Esophagus squamous epithelium (tissue), 5 donors: ENCODE measurements at places on chromosomes 6 and 20.
A peak's percentile ranks its signal among the peaks of the same experiment; 100 is the strongest.

- DNase-seq = no peak
Measured at GRCh38 chr6:156741287-156742073, 35.7 kb upstream of the ARID1B start.

DNA sequence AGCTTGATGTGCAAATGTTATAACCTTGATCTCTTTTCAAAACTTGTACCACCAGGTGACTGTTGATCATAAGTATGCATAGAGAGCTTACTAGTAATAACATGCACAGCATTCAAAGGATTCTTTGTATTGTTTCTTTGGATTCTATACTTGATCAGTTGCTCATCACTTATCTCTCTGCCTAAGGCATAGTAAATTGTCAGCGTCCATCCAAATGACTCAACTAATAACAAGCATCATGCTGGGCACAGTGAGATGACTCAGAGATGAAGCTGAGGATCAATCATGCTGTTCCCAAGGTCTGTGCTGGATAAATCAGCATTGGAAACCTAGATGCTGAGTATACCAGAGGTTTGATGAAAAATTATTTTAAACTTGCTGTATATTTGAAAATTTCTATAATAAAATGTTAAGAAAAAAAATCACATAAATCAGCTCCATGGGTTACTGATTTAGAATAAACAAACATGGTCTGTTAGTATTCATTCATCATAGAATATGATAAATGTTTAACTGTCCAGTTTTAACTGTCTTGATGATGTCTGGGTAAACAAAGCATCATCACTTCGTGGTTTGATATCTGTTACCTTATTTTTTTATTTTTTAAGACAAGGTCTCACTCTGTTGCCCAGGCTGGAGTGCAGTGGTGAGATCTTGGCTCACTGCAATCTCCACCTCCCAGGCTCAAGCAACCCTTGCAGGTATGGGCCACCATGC is 45.6 kb upstream of the SGK1 start:
- DNase-seq = no peak

DNA sequence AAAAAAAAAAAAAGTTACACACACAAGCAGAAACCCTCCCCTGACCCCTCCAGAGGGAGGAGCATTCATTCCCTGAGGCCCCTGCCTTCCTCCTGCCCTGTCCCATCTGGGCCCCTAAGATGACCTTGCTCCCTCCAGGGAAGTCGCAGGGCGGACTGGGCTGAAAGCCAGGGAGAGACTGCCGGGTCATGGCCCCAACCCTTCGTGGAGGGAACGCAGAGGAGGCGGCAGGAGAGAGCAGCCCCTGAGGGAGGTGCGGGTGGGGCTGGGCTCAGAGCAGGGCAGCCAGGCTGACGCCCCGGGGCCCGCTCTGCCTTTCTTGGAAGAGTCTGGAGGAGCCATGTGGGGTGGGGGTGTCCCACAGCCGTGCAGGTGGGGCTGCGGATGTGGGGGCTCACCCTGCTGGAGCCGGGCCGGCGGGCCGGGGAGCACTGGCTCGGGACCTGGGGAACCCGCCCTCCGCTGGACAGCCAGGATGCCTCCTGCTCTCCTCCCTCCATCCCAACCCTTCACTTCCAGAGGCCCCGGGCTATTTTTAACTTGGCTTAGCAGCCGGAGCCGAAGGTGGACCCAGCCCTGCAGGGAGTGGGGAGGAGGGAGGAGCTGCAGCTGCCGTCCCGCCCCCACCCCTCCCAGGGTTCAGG is 15.0 kb upstream of the ABHD16B start:
- DNase-seq = no peak

DNA sequence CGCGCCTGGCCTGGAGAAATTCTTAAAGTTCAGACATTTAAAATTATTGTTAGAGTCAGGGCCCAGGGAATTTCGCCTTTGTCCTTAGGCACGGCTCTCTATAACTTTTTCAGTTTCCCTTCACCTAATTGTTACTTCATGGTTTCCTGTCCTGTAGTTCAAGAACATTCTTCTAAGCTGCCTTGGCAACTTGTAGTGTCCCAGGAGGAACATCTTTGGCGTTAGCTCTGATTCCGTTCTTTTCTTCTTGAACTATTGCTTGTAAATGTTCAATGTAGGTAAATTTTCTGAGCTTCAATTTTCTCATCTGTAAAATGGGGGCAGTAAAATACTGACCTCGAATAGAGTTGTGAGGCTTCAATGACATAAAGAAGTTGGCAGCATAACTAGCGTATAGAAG is 41.8 kb downstream of the TIAM2 start:
- DNase-seq = no peak

- no peak for DNase-seq
Measured at GRCh38 chr6:105291525-105291924, 111.4 kb downstream of the PREP start.

DNA sequence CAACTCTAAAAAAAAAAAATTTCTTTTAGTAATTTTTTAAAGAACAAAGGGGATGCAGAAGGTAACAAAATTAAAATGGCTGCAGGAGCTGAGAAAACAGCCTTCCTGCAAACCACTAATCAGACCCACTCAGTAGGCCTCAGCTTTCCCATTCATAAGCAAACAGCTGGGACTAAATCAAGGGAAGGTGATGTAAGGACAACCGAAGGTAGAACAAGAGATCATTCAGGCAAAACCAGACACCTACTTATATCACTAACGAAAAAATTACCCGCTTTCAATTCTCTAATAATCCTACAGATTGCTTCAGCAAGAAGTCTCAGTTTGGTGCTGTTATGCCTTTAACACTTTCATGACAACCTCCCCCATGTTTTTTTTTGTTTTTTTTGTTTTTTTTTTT is 124.0 kb downstream of the ZMYND8 start:
- no peak for DNase-seq

GRCh38 chr20:34472246-34472925 is 43.8 kb upstream of the DYNLRB1 start:
- DNase-seq = no peak

GRCh38 chr6:157885211-157885788 is 62.3 kb downstream of the SNX9 start:
- no peak for DNase-seq

GRCh38 chr6:75144386-75144785 is 61.5 kb downstream of the COL12A1 start:
- no peak for DNase-seq

DNA sequence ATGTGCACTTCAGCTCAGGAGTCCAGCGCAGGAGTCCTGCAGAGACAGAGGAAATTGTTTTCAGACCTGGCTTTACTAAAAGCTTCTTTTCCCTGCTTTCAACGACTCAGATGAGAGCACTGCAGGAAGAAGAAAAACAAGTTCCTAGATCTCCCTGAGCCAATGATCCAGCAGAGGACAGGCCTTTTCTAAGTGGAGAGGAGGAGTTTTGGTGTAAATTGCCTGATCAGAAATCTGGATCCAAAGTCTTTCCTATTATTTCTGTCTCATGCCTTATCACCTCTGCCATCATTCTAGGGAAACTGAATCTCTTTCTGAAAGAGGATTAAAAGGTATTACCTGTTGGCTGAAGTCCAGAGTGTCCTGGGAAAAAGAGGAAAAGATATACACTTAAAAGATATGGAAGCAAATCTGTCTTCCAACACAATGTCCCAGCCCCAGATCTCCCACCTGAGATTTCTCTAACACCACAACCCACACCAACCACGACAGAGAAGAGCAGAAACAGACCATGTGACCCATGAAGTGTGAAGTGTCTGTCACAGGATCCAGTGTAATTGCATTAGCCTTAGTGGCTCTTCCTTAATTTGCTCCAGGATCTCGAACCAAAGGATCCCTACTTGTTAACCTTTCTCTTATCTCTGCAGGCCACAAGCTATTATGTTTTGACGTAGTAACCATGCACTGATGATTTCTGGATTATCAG is 23.1 kb upstream of the HLA-DRB5 start:
- DNase-seq = no peak

GRCh38 chr6:170165471-170166117 is 125.3 kb downstream of the DLL1 start:
- no peak for DNase-seq

GRCh38 chr20:44850272-44850671 is 35.2 kb upstream of the YWHAB start:
- DNase-seq = no peak

GRCh38 chr20:59441306-59441705 is 140.9 kb downstream of the EDN3 start:
- DNase-seq = no peak

DNA sequence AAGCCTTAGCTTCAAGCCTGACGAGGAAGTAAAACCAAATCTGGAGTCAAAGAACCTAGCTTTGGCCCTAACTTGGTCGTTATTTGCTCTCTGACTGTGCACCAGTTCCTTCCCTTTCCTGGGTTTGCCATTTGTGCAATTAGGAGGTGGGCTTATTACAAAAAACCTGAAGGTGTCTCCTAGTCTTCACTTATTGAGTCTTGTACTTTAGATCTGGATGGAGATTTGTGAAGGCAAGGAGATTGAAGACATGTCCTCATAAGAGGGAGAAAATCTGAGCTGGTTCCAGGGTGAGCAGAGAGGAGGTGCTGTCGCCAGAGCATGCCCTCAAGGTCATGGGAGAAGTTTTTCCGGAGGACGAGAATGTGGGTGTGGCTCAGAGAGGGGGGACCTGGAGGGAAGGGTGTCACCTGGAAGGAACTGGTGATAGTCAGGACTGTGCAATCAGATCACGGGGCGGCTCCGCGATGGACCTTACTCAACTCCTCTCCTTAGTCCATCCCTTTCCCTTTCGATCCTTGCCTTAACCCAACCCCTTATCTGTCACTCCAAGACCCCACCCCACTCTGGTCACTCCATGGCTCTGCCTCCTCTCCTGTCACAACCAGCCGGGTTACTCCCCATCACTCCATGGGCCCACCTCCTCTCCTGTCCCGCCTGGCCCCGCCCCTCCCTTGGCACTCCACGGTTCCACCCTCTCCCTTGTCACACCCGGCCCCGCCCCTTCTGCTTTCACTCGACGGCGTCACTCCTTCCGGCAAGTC is 588 bp upstream of the ACSS2 start:
- peak; percentile 94 for DNase-seq

DNA sequence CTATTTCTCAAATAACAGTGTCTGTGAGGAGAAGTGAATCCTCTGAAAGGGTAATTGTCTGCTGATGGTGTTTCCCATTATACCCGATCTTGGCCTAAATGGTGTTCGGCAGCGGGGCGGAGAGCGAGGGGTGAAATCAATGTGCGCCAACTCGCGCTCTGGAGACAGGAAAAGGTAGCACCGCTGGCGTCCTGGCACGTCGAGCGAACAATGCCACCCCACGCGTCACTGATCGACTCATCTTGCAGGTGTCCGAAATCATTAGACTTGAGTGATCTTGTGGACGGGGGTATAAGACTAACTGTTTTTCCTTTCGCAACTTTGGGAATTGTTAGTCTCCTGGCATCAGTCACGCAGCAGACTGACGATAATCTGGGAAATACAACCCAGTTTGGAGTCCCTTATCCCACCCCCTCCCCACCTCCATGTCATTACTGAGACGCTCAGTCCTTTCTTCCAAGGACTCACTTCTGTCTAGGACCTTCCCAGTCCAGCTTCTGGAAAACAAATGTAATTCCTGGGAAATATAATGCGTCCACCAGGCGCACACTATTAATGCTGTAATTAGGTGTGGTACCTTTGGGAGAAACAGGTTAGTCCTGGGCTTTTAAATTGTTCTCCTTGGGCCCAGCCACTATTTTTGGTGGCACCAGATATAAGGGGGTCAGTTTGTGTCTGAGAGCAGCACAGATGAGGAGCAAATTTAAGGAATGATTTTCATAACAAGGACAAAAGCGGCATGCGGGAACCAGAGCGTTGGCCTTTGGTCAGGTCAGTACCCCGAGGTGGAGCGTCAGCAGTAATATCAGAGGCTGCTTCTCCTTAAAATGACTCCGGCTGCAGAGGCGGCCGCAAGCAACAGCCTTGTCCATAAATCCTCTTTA is 2.3 kb downstream of the LINC00237 start:
- DNase-seq = no peak

DNA sequence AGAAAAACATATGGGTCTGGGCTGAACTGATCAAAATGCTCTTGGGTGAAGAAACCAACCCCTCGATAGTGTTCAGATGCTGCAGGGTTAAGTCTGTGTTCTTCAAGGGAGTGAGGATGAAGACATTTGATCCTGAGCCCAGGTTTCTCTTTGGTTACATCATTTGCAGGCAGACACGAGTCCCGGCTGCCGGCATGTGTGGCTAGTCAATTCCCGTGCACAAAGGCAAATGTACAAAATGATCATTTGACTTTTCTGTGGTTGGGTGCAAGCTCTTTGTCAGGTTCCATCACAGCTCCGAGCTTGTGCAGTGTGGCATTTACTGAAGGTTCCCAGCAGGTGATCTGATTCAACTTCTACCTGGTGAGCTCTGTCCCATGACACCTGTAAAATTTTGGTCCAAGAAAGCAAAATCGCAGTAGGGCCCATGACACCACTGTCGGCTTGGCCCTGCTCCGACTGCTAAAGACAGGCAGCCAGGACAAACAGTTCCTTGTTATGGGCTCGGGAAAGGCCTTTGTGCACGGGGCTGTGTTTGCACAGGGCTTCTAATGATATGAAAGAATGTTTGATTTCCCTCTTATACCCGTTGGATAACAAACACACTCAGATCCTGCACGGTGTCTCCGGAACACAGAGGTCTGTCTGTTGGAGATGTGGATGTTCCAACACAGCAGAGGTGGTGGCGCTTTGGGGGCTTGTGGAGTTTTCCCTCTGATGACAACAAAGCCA is 46.9 kb downstream of the GJA10 start:
- DNase-seq = no peak

DNA sequence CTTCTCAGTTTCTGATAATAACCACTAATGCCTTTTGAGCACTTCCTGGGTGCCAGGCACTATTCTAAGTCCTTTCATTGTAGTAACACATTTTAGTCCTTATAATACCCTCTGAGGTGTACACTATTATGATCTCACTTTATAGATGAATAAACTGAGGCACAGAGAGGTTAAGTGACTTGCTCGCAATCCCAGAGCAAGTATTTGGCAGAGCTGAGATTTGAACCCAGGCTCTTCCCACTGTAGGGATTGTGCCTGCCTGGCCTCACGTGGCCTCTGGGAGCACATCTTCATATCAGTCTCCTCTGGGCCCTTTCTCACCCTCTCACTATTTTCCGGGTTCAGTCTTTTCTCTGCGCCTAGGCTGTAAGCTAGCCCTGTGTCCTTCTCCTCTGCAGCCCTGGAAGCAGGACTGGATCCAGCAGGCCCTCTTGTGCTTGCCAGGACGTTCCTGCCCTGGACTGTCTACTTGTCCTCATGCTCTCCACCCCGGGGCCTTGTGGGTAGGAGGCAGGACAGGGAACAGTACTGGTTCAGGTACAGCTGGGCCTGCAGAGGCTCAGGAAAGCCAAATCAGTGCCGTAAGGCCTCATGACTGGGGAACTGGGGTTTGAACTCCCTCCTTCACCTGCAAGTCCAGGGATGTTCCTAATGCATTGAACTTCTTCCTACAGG is 139.6 kb downstream of the VEGFA start:
- DNase-seq = no peak

- DNase-seq = no peak
Measured at GRCh38 chr6:83051377-83052172, 14.1 kb downstream of the UBE3D start.

- no peak for DNase-seq
Measured at GRCh38 chr6:138507977-138508675, 8.8 kb upstream of the NHSL1 start.

- no peak for DNase-seq
Measured at GRCh38 chr20:64041040-64041780, 5.2 kb downstream of the C20orf204 start.

GRCh38 chr6:113433335-113433991 is 423.7 kb upstream of the MARCKS start:
- no peak for DNase-seq

GRCh38 chr6:29624520-29624961 is 8.4 kb downstream of the GABBR1 start:
- DNase-seq = no peak

GRCh38 chr6:144870782-144871181 is 585.6 kb downstream of the UTRN start:
- no peak for DNase-seq
